ENCODE measurements at places on chromosomes 11 and 22.

DNA sequence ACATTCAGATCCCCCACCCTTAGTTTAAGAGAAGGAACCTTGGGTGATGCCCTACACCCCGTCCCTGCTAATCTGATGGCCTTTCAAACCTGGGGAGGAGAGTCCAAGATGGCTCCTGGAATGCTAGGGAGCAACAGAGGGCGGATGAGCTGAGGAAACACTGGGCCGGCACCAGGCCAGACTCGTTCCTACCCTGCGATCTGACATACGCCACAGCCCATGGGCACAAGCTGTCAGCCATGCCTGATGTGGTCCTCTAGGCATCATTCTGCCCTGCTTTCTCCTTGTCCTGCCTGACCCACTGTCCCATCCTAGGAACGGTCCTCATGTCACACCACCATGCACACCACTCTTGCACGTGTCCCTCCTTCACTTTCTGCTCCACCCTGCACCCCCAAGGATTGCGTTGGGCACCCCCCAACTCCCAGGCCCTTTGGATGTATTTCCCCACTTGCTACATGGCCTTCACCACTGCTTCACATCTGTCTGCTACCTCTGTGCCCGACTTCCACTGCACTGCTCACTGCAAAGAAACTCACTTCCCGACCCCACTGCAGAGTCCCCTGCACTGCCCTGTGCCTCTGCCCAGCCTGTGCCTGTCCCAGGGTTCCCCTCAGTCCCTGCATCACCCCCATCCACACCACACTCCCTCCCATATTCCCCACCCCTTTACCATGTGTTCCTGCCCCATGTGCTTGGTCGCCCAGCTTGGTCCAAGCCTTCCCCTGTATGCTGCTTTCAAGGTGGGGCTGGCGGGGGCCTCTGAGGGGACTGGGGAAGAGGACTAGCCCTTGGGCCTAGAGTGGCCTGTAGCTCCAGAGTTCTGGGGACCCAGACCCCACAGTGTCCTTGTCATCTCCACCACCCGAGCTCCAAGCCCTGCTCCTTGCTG is 29.2 kb downstream of the USP35 start:
- no peak for DNase-seq

GRCh38 chr11:134266841-134267251 is 9.3 kb upstream of the GLB1L3 start:
- peak; percentile 48 for DNase-seq

DNA sequence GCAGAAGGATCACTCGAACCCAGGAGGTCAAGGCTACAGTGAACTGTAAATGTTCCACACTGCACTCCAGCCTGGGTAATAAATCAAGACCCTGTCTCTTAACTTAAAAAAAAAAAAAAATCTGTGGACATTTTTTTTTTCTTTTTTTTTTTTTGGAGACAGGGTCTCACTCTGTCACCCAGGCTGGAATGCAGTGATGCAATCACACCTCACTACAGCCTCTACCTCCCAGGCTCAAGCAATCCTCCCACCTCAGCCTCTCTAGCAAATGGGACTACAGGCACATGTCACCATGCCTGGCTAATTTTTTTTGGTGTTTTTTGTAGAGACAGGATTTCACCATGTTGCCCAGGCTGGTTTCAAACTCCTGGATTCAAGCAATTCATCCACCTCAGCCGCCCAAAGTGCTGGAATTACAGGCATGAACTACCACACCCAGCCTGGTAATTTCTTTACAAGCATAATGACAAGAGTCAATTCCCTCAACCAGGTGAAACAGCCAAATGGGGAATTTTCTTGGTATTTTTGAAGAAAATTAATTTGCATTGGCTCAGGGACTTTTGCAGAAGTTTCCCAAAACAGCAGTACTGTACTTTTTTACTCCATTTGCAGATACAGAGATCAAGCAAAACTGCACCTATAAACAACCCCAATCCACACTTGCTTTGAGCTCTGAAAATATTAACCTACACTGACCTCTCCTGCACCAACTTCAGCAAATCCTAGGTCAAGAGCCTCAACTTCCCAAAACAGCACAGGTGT is 44.0 kb downstream of the MRTFA start:
- DNase-seq = no peak

DNA sequence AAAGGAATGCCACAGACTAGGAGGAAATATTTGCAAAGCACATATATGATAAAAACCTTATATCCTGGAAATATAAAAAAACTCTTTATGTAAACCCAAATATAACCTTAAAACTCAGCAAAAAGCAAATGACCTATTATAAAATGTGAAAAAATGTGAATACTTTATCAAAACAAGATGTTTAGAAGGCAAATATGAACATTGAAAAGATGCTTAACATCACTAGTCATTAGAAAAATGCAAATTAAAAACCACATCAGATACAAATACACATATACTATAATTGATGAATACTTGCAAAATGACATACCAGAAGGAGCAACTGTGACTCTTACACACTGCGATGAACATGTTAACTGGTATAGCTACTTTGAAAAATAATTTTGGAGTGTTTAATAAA is 511.2 kb upstream of the LRRC4C start:
- no peak for DNase-seq

DNA sequence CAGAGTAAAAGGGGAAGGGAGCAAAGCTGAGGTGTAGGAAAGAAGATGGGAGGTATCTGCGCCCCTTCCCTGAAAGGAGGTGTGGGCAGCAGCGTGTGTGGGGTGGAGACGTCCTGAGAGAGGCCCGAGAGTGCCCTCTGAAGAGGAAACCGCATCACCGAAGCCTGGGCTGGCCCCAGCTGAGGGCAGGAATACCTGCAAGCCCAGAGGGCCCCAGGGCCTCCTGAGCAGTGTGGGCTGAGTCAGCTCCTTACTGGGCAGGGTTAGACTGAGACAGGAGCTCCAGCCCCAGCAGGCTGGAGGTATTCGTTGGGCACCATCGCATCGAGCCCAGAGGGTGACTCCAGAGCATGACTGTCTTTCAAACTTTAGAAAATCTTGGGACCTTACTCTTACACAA is 534.0 kb upstream of the B3GAT1 start:
- DNase-seq = no peak

GRCh38 chr11:120682866-120683265 is 171.3 kb downstream of the GRIK4 start:
- DNase-seq = peak; percentile 7

All from astrocyte of the spinal cord (primary cell).